ENCODE measurements at places on chromosomes 7 and 10.

- DNase-seq, result peak; percentile 40
Observed at GRCh38 chr7:142300689-142301088, 42.8 kb upstream of the PRSS58 start.

DNA sequence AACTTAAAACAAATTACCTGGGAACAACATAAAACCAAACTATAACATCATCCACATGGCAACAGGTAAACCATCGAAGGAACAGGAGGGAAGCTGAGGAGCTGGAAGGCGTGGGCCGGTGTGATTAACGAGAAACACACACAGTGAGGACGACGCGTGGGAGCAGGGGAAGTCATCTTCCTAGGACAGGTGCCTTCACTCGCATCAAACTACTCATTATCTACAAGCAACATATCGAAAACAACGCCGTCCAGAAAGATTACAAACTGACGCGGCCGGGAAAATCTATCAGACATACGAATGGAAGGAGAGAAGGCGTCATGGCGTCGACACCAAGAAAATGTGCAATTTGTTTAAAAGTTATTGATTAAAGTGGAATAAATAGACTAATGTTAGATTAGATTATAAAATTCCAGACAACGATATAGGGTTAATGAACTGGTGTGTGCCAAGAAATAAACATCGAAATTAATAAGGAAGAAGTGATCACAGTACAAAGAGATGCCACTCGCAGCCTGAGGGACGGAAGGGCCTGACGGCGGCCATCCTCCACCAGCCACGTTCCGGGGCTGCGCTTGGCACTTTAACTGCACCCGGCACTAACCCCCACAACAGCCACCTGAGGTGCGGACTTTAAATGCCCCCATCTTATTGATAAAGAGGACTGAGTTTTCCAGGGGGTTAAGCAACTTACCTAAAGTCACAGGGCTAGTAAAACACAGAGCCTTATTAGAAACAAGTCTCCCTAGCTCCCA is 581.7 kb downstream of the DNAJB6 start:
- no peak for DNase-seq

DNA sequence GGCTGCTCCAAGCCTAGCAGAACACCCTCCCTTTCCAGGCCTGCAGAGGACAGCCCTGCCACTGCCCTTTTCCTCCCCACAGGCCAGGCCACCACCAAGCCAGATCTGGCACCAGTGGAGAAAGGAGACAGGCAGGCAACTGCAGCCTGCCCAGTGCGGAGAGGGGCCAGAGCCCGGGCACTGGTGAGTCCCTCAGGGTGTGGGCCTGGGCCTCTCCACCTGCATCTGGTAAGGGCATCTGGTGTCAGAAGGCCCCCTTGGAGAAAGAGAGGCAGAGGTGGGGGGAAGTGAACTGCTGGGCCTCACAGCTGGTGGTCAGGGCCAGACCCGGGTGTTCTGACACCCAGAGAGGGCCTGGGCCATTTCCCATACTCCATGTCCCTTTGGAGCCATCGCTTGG is 27.9 kb downstream of the ZNF783 start:
- no peak for DNase-seq

DNA sequence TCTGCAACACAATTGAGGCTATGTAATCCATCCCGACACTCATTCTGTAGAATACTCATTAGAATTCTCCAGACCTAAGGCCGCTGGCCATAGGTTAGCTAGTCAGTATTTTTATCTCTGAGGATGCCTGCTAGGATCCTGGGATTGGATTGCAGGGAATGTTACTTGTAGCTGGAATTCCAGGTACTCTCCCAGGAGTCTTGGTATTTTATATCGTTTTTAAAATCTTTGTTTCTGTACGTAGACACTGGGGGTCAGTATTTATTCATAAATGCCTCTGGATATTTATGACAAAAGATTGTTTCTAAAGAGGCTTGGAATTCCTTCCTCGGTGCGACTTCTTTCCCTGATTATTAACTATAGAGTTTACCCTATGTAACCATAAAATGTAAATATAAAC is 40.1 kb downstream of the BPGM start:
- DNase-seq, result no peak

DNA sequence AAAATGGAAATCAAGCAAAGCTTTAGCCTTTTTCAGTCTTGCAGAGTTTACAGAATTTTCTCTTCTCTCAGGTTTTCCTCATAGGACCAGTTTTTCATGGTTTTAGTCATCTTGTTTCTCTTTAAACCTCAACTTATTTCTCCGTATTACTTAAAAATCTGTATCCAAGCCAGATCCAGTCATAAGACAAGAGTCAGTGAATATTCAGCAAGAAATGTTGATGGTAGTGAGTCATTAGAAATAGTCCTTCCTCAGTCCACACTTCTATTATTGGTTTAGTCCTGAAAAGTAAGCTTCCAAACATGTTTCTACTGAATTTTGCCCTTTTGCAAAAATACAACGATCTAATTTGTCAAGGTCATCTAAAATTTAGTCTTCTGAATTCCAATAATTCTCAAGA is 107.0 kb downstream of the VIM start:
- no peak for DNase-seq

- DNase-seq, result peak; percentile 46
Observed at GRCh38 chr7:44460325-44460724, 30.1 kb downstream of the NUDCD3 start.

GRCh38 chr10:98414932-98415730 is at the start of gene PYROXD2:
Gene PYROXD2 (minus strand): TSS chr10:98415182. CDS start chr10:98415135, 47 bp downstream.
- DNase-seq, result peak; percentile 47

DNA sequence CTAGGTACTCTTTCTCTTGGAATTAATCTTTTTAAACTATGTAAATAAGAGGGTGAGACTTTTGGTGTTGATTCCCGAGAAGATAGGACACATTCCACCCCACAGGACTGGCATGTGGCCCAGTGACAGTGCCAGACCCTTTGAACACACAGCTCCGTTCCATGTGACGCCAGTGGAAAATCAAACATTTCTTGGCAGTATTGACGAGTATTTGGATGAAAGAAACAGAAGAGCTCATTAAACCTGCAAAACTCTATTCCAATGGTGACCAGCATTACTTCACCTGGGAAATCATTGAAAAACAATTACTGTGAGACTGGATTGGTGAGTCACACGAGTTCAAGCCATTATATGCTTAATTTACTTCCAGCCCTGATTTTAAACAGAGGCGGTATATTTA is 25.8 kb downstream of the AKR1E2 start:
- no peak for DNase-seq

- no peak for DNase-seq
Observed at GRCh38 chr7:72035266-72035665, 376.9 kb downstream of the CALN1 start.

DNA sequence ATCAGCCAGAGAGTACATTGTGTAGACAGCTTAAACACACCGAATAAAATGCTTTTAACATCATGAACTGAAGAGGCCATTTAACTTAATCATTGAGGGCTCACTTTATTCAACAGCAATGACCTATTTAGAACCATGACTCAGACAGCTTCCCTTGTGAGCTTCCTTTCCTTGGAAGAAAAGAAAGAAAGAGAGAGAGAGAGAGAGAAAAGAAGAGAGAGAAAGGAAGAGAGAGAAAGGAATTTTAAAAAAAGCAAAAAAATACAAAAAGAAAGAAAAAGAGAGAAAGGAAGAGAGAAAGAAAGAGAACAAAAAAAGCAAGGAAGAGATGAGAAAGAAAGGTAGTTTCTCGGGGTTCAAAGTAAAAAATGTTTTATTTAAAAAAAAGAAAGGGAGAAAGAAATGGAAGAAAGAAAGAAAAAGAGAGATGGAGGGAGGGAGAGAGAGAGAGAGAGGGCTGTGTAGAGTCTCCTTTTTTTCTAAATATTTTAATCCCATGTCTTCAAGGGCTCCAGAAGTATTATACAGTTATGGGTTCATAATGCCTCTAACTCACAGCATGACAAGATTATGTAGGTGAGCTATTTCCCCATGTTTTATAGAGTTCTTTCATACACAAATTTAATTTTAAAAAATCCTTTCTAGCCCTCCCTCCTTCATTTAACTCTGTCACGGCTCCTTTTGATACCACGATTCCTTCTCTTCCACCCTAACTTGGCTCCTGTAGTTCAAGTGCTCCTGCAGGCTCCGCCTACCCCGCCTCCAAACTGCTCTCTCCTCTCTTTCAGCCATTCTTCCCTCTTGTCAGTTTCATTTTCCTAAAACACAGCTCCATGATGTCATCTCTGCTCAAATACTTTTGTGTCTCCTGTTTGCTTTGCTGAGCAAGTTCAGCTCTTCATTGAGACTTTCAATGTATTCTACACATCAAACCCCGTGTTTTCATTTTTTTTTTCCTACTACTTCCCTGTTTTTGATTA is 85.5 kb downstream of the PRTFDC1 start:
- DNase-seq, result no peak

- DNase-seq, result no peak
Observed at GRCh38 chr7:84102213-84102612, 92.4 kb downstream of the SEMA3A start.

- no peak for DNase-seq
Observed at GRCh38 chr7:27606270-27607209, 56.1 kb downstream of the HIBADH start.

DNA sequence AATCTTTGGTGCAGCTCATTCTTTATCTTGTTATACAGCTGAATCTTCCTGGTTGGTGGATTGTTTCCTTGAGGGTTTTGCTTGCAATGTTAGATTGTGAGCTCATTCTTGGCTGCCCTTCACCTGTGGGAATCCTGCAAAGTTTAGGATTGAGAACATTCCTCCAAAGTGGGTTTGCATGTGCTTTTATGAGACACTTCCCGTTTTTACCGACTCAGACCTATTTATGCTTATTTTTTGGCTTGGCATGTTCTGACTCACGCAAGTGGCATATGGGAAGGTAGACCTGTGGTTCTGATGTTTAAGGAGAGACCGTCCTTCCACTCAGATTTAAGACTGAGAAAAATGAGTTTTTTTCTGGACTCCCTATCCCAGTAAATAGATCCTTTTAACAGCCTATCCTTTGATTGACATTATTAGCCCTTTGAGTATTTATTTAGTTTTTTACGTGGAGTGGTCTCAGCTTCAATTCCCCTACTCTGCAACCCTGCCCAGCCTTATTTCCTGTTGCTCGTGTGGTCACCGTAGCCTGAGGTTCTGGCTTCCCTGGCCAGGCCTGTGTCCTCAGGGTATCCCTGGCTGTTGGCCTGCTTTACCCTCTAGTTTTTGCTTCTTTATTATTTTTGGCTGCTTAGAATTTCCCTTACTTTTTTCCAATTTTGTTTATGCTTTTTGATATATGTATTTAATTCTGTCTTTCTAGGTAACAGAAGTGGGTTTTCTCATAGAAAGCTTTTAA is 13.4 kb upstream of the PRF1 start:
- DNase-seq, result no peak

DNA sequence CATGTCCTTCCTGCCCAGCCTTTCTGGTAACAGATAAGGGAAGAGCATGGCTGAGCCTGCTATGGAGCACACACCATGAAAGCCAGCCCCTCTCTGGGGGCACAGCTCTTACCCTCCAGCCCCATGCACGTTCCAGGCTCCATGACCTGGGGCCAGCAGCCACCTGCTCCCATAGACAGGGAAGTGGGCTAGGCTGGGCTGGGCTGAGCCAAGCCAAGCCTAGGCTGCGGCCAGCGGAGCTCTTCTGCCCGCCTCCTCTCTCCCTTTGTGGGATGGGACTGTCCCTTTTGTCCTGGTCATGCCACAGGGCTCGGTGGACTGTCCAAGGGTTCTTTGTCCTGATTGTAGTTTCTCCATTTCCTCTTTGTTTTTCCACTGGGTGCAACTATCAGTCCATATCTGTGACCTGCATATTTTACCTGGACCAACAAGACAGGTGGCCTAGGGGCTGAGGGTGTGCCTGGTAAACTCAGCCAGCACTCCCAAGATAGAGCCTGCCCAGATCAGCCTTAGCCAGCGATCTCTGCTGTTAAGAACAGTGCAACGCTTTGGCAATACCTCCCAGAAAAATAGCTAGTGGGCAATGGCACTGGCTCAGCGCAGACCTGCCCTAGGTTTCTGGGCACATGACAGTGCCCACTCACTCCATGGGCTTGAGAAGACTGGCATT is 97.2 kb upstream of the BTBD16 start:
- no peak for DNase-seq

Measured in stimulated activated naive CD8-positive, alpha-beta T cell treated with anti-CD3 and anti-CD28 coated beads, Interleukin-15, Interleukin-2, amounts not matched to agents 100 U/mL and 50 U/mL, for 24 hours (primary cell).